ENCODE measurements at places on chromosomes 12 and 14.

DNA sequence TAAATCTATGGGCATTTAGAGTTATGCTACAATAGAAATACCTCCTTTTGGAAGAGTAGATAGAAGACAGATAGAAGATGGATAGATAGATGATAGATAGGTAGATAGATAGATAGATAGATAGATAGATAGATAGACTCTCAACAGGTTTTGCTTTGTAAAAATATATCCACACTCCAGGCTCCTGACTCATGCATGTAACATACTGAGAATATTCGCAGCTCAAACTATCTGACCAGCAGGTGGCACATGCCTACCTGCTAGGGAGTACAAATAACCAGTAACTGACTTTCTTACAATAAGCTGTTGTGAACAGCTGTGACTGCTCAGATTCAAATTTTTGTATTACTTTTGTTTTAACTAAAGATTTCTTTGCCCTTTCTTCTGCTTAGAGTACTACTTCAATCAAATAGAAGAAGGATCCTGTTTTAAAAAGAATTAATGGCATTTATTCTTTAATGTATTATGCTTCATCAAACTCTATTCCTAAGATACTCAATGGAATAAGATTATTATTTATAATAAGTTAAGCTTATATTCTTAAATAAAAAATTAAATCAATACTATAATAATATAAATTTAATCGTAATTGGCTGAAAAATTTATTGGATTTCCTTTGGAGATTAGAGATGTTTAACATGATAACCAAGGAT, 15.8 kb upstream of the CPNE8 start:
- DNase-seq, result peak; percentile 9

GRCh38 chr14:63174760-63175191, 29.5 kb upstream of the RHOJ start:
- no peak for DNase-seq

DNA sequence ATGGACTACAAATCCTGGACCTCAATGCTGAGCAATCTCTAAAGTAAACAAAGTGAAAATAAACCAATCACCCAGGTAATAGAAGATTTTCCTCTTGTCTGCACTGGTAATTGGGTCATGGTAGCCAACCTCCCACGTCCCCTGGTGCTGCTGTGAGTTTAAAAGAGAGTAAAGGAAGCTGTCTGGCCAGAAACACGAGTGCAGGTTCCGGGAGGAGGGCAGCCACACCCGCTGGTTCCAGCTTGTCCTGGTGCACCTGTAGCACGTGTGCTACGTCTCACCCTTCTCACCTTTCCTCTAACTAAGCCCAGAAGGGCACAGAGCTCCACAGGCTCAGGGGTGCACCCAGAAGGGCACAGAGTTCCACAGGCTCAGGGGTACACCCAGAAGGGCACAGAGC, 5.4 kb downstream of the CRACR2A start:
- peak; percentile 29 for DNase-seq

DNA sequence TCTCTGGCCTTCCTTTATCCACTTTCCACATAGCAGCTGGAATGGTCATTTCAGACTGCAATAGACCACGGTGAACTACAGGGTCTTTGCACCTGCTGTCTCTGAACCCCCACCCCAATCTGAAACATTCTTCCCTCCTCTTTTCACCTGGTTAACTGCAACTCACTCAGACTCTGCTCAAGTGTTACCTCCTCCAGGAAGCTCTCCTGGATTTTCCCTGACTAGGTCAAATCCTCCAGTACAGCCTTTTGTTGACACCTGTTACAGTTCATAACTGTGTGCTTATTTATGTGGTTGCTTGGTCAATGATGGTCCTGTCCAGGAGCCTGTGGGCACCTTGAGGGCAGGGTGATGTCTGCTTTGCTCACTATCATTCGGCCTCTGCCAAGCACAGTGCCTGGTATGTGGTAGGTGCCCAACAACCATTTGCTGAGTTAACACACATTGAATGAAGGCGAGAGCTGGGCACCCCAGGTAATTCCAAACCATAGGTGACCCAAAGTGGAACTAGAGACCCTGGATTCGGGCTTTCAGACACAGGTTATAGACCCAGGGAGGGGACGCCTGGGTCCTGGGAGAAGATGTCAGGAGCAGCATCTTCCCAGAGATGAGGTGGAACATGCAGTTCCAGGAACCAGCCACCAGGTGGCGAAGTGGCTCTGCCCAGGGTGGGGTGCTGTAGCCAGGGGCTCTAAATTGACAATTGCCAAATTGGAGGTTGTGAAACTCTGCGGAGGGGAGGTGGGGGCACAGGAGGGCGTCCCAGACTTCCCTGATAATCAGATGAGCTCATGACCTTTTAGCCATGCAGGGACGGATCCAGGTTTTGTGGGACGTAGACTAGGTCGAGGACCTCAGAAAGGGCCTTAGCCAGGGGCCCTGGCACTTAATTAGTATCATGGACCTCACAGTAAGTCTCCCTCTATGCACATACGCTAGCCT, 28.1 kb downstream of the TRPV4 start:
- peak; percentile 52 for DNase-seq

GRCh38 chr14:103451401-103451800, 66.2 kb downstream of the MARK3 start:
- no peak for DNase-seq

DNA sequence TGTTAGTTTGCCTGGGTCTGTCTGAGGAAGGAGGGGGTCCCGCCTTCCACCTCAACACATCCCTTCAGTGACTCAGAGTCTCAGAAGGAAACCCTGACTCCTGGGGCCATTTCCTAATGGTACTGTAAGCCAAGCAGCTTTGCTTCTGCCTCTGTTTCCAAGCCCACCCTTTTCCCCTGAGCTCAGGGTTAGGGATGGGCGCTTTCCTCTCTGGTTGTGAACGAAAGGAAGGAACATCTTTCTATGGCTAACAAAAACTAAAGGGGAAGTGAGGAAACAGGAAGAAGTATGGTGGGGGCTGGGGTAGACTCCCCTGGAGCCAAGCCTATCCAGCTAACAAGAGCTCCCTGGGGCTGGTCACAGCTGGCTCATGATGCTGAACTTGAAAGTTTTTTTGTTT, 11.6 kb upstream of the UNC119B start:
- no peak for DNase-seq

- no peak for DNase-seq
Measured at GRCh38 chr12:84696908-84697540, 215.6 kb downstream of the SLC6A15 start.

- DNase-seq, result no peak
Measured at GRCh38 chr14:71230897-71231296, 323.6 kb downstream of the PCNX1 start.

DNA sequence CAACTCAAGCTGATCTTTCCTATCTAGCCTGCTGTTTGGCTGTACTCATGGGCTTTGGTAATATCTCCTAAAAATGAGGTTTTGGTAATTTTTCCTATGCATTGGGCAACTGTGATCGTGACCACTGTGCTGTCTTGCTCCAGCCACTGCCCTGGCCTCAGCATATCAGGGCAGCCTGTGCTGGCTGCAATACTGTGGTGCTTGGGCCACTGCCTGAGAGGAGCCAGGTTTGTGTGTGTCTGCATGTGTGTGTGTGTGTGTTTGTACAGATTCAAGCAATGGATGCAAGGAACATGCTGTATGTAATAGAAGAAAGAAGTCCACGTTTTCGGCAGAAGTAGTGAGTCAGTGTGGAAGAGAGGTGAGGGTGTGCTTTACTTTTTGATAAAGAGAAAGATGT, 13.0 kb downstream of the ERG28 start:
- no peak for DNase-seq

- no peak for DNase-seq
Measured at GRCh38 chr14:75081660-75082229, 12.3 kb downstream of the ZC2HC1C start.

DNA sequence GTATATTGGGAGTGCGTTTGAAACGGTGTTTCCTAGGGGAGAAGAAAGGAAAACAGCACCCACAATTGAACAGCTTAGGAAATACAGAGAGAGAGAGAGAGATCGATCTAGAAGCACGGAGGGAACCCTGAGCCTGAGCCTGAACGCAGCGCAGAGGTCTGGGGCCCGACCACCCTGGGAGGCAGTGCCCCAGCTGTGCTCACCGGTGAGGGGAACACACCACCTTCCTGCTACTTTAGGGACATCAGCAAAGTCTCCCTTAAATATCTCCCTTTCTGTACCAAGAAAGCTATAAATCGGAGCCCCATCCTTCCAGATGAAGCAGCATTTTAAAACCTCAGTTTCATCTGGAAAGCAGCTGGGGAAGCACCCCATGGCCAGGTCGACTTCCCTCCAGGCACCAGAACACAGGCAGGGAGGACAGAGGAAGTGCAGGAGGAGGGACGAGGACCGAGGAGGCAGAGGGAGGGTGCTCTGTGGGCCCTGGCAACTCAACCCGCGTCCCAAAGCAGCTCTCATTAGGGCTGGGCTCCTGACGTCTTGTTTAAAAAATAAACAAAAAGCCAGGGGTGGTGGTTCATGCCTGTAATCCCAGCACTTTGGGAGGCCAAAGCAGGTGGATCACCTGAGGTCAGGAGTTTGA, 12.2 kb downstream of the RIMBP2 start:
- no peak for DNase-seq

DNA sequence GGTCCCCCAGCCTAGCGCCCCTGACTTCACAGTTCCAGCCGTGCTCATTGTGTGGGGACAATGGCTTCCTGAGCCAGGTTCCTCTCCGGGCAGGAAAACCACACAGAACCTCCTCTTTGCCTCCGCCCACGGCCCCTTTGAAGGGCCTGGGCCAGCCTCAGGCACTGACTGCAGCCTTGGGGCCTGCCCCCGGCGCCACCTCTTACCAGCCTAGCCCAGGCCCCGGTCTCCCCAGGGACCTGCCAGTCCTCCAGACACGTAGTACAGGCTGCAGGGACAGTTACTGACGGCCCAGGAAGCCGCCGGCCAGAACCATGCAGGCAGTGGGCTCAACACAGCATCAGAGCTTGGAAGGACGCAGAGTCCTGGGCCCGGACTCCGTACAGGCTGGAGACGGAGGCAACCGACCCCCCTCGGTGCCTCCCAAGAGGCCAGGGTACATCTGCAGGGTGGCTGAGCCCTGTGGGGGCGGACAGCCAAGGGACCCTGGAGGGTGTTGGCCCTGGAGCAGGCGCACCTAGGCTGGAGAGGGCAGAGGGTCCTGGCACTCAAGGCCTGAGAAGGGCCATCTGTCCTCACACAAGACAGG, 20.9 kb upstream of the NUDT14 start:
- DNase-seq, result no peak

DNA sequence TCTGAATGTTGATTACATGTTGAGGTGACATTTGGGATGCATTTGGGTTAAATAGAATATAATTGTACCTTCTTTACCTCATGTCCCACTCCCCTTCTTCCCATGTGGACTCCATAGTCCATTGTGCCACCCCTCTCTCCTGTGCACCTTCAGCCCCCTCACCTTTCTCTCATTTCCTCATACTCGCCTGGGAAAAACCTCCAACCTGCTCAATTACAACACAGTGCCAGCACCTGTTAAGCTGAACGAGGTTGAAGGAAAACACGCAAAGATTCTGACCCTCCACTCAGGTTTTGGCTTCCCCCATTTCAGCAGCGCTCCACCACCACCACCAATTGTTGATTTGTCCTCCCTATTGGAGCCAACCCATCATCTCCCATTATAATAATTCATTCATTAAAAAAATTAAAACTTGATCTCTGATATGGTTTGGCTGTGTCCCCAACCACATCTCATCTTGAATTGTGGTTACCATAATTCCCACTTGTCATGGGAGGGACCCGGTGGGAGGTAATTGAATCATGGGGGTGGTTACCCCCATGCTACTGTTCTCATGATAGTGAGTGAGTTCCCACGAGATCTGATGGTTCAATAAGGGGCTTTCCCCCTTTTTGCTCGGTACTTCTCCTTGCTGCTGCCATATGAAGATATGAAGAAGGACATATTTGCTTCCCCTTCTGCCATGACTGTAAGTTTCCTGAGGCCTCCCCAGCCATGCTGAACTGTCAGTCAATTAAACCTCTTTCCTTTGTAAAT, 33.7 kb upstream of the PPP2R5C start:
- no peak for DNase-seq

- no peak for DNase-seq
Measured at GRCh38 chr12:127600211-127600610, 666.8 kb upstream of the TMEM132C start.

GRCh38 chr14:68807148-68807600, 14.3 kb upstream of the ZFP36L1 start:
- no peak for DNase-seq

DNA sequence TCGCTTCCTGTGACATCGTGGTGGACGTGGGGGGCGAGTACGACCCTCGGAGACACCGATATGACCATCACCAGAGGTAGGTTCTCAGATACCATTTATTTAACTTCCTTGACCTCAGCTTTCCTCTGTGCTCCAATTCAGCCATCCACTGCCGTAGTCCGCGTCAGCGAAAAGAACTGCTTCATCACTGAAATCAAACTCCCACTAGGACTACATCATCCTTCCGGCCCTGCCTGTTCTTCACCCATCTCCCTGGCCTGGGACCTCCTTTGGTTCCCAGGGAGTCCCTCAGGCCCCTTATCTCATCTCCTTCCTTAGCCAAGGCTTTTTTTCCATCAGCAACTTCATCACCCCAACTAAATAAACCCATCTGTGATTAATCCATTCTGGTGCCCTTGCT, 692 bp downstream of the MYG1 start:
- DNase-seq, result no peak

DNA sequence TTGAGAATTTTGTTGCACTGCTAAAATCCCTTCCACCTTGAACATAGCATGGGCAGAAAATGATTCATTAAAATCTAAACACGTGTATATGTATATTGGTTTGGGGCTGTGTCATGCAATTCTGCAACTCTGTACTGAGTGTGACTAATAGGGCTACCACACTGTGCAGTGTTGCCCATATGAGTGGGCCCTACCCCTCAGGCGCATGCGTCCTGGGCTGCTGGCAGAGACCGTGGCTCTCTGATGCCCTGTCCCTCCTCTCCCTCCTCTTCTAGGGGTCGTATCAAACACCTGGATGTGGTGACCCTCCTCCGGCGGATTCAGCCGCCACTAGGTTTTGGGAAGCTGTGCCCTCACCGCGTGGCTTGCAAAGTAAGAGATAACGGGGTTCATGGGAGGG, 128.4 kb upstream of the FKBP4 start:
- no peak for DNase-seq

DNA sequence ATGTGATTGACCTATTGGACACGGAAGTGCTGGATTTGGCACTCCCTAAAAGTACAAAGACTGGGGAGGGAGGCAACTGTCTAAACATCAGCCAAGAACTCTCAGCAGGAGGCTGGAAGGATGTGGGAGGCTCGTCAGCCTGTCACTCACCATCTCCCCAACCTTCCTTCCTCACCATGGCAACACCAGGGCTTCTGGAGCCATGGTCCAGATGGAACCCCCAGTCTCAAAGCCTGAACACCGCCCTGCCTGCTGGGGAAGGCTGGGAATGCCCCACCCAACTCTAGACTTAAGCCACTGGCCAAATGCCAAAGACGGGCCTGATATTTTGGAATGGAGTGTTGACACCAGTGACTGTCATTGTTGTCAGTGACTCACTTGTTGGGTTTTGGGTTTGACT, 55.3 kb downstream of the GALNT16 start:
- no peak for DNase-seq

GRCh38 chr12:52945389-52946232, 3.3 kb upstream of the KRT18 start:
- no peak for DNase-seq

- DNase-seq, result no peak
Measured at GRCh38 chr12:93705237-93705636, 28.1 kb downstream of the CRADD start.
